Dermis blood vessel endothelial cell (primary cell): ENCODE measurements at places on chromosomes 13 and 19. TPM values are rescaled to one million over a fixed set of nuclear protein-coding genes. Genes with fewer than 3 reads are reported as not detected.

SHISA7 gene
- not detected in 2 replicates for total RNA-seq

CYP2F1 gene
- not detected in 2 replicates for total RNA-seq

PSPN gene
- 0.85 and 1.1 TPM in 2 replicates for total RNA-seq

PTGIR gene
- total RNA-seq = not detected in 2 replicates

ZNF44 gene
- 6.9 and 8.8 TPM in 2 replicates for total RNA-seq

CELF5 gene
- not detected in 2 replicates for total RNA-seq

PINLYP gene
- total RNA-seq = 0.68 and 3.7 TPM in 2 replicates

TMEM59L gene
- under 0.01 TPM in 1 of 2 replicates, not detected in the other for total RNA-seq

GNG7 gene
- 1.0 and 1.4 TPM in 2 replicates for total RNA-seq

KIR2DL1 gene
- not detected in 2 replicates for total RNA-seq

MAMSTR gene
- total RNA-seq = 0.09 and 0.51 TPM in 2 replicates

LINGO3 gene
- not detected in 2 replicates for total RNA-seq

ZNF600 gene
- 4.1 and 5.4 TPM in 2 replicates for total RNA-seq

LILRA5 gene
- total RNA-seq = not detected in 2 replicates

KPTN gene
- total RNA-seq = 4.3 and 6.7 TPM in 2 replicates

ZSCAN1 gene
- total RNA-seq = not detected in 2 replicates

GPR18 gene
- total RNA-seq = not detected in 2 replicates

ZNF625 gene
- total RNA-seq = 11.5 and 15.1 TPM in 2 replicates

SPACA4 gene
- total RNA-seq = not detected in 2 replicates

RCBTB1 gene
- 24.5 and 26.0 TPM in 2 replicates for total RNA-seq

CGB5 gene
- total RNA-seq = not detected in 2 replicates
